Stimulated activated CD8-positive, alpha-beta memory T cell treated with anti-CD3 and anti-CD28 coated beads, Interleukin-4, amount 100 ng/mL, for 48 hours (primary cell): ENCODE measurements at places on chromosomes 2 and 18.

- DNase-seq, result no peak
Observed at GRCh38 chr18:41647914-41648313, 307.1 kb upstream of the PIK3C3 start.

DNA sequence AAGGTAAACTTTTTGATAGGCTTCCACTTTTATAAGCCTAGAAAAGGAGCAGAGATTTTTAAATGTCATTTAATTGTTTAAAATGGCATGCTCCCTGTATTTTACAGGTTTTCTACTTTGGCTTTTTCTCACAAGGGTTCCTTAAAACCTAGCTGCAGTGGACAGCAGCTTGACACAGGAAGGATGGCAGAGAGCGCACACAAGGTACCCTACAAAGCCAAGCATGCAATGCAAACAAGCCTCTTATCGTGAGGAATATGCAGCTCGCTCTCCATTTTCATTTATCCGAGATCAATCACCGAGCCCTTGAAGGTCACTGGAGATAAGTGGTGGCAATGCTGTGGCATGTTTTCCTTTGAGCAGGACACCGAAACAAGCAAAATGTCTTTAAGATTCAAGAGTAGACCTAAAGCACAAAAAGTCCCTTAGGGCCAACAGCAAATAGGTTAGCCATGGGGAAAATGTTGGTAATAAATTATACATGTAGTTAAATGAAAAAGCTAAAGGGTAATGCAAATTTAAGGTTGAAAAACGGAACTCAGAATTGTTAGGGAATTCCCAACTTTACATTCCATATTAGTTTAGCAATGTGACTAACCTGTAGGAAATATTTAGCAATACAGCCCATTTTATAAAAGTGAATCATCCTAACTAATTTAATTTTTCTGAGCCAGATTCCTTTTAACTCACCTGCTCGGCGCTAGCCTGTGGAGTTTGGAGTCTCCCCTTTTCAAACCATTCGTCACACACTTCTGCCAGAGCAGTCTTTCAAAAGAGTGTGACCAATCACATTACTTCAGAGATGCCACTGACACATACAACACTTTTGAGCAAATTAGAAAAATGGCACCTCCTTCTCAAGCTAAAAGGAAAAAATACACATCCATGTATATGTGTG lies 337.9 kb upstream of the PKDCC start:
- DNase-seq, result no peak

DNA sequence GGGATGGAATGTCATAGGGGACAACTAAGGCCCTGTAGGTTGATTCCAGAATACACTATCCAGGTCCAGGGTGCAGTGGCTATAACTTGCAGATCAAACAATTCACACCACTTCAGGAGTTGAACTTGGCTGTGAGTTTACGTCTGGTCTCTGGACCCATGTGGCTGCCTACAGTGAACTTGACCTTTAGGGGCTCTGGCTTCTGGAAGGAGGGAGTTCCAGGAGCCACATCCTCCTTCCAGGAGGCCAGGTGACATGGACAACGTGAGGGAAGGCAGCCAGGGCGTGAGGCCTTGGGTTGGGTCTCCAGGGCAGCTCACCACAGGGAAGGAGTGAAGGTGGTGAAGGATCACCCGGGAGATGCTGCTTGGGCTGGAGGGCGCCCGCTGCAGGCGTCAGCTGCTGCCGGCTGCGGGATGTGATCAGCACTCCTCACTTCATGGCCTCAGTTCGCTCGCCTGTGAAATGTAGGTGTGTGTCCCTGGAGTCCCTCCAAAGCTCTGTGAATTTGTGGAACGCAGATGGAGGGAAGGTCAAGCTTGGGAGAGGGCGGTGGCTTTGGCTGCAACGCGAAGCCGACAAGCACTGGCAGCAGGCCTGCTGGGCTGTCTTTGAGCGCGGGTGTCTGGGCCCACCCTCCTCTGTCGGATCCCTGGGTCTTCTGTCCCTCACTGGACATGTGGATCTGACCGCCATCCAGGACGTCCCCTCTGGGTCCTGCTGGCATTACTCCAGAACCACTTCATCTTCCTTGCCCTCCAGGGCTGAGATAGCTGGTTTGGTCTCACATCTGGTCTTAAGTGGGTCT lies 146.5 kb downstream of the GLI2 start:
- no peak for DNase-seq

DNA sequence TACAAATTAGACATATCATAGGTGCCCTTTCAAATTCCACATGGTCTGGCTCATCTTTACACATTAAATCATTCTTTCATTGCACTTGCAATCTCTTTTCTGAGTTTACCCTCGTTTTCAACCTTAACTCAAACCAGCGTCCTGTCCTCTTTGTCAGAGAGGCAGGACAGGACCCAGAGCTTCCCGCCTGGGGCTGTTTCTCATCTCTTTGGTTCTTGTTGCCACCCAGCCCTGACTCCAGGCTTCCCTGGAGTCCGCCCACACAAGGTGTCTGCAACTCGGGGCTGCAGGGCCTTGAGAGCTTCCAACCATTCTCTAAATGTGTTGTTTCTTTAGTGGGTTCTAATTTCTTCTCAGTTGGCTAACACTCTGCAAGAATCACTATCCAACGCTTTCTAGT lies 24.4 kb downstream of the RBMS1 start:
- no peak for DNase-seq

DNA sequence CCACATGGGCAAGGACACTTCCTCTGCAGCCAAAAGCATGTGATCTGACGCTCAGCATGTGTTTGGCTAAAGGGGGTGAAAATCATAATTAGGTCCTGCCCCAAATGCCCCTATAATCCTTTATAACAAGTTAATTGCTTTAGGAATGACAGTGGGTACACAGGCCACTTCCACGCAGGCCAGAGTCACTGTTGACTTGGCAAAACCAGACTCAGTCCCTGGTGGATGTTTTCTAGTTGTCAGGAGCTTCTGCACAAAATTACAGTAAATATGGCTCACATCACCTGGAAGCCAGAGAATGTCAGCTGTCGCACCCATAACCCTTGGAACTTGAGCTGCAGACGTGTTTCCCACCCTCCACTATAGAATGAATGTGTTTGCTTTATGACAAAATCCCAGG lies 13.3 kb upstream of the PXDN start:
- DNase-seq, result no peak

GRCh38 chr2:96655526-96655925 lies 13.0 kb downstream of the FER1L5 start:
- DNase-seq, result no peak

GRCh38 chr18:52596748-52597435 lies 256.9 kb downstream of the DCC start:
- no peak for DNase-seq

- DNase-seq, result no peak
Observed at GRCh38 chr2:138271467-138271866, 230.1 kb upstream of the SPOPL start.

- no peak for DNase-seq
Observed at GRCh38 chr18:63457977-63458376, 18.8 kb upstream of the SERPINB5 start.

- DNase-seq, result peak; percentile 48
Observed at GRCh38 chr2:239143858-239144712, 256.7 kb downstream of the HDAC4 start.

DNA sequence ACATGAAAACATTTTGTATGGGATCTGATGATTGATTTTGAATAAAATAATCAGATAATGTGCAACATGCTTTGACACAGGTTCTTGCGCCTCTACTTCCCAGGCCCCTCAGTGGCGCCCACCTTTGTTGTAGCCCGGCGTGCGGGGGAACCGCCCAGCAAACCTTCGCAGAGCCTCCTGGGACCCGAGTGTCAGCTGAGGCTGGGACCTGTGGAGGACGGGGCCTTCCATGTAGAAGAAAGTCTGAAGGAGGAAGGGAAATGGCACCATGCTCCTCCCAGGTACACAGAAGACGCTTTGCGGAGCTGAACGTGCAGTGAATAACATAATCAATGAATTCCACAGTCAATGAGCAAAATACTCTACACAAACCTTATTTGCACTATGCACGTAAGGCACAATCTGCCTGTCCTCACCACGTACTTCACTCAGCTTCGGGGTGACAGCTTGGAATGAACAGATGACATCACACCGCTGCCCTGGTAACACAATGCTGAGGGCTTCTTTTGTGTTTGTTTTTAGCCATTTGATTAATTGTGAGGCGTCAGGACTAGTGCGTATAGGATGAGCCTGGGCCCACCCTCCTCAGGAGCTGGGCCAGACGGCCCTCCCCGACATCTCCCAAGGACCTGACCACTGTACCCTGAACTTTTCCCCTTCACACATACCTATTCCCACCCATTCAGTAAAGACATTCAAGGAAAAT lies 78.1 kb downstream of the TWIST2 start:
- DNase-seq, result no peak

- DNase-seq, result no peak
Observed at GRCh38 chr2:196703695-196704094, 64.2 kb downstream of the CCDC150 start.

GRCh38 chr2:194151231-194151630 lies 1505.8 kb upstream of the SLC39A10 start:
- no peak for DNase-seq

- DNase-seq, result no peak
Observed at GRCh38 chr2:157305723-157306110, 19.9 kb downstream of the ERMN start.
